ENCODE measurements at places on chromosomes 3 and 15. TPM values are rescaled to one million over a fixed set of nuclear protein-coding genes. Genes with fewer than 3 reads are reported as not detected.
A peak's percentile ranks its signal among the peaks of the same experiment; 100 is the strongest.

The DUOXA2 gene
- total RNA-seq, result not detected

DNA sequence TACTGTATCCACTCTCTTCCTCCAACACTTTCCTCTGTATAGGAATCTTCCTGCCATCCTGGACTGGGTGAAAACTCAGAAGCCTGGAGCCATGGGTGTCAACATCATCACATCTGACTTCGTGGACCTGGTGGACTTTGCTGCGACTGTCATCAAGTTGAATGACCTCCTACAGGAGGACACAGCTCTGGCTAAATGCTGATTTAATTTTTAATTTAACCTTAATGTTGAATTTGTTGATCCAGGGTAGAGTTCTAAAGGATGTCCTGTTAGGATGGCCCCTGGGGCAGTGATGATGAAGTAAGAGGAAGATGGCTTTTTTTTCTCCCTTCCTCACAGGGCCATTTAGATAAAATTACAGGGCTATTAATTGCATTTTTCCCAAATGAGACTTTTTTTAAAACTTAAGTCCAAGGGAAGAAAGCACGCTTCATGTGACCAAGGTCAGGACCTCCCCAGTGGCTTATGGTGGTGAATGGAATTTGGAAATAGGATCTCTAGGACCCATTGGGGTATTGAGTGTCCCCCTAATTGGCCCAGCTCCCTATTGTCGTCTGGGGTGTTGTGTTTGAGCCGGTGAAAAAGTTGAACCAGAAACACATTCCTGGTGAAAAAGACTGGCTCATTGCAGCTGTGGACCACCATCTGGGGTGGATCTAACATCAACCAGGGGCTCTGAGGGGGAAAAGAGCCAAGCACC lies 125.7 kb upstream of the ZBED2 start:
- H3K36me3 ChIP-seq, result no peaks in the 10 kb centered on the region
- H3K27ac ChIP-seq, result no peak overlapping the region
- H3K4me1 ChIP-seq, result peaks cover 12% of the 10 kb centered on the region

The ZNF501 gene
- total RNA-seq, result 2.2 TPM

The GOLGA8B gene
- 55.8 TPM for total RNA-seq

- no peak overlapping the region for H3K4me3 ChIP-seq
- no peaks in the 10 kb centered on the region for H3K36me3 ChIP-seq
- H3K4me1 ChIP-seq, result no peaks in the 10 kb centered on the region
- no peaks in the 10 kb centered on the region for H3K27me3 ChIP-seq
- no peak overlapping the region for H3K27ac ChIP-seq
- peak; percentile 44 for DNase-seq
Measured at GRCh38 chr15:39756806-39757522, 25.7 kb downstream of the FSIP1 start.

Data from astrocyte (in vitro differentiated cells and primary cell).